NCI-H1694 (cell line): ENCODE measurements at places on chromosomes 13 and 19.

- DNase-seq = peak; percentile 32
Measured at GRCh38 chr13:43297967-43298678, 274.7 kb downstream of the DNAJC15 start.

GRCh38 chr19:28351761-28352160, 861.2 kb downstream of the UQCRFS1 start:
- no peak for DNase-seq

DNA sequence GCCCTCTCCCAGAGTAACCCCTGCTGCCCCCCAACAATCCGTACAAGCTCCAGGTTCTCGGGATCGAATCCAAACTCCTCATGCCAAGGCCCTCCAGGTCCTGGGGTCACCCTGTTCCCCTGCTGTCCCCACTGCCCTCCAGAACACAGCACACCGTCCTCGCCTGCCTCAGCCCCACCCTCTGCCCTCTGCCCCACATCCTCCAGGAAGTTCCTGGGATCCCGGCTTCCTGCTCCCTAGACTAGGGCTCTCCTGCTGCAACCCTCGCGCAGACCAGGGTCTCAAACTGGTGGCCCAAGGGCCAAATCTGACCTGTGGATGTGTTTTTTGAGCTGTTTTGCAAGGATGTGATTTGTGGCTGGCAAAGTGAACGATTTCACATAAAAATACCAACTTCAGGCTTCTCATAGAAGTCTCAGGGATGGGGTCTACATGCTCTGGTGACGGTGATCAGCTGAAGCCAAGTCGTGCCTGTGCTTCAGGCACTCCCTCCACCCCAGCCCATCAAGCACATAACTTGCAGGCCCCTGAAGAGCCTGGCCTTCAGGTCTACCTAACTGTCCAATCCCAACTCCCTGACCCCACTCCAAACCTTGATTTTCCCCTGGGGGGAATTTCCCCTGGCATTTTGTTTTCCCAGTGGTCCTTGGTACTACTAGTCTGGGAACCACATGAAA, 1.8 kb downstream of the RABAC1 start:
- DNase-seq = no peak

DNA sequence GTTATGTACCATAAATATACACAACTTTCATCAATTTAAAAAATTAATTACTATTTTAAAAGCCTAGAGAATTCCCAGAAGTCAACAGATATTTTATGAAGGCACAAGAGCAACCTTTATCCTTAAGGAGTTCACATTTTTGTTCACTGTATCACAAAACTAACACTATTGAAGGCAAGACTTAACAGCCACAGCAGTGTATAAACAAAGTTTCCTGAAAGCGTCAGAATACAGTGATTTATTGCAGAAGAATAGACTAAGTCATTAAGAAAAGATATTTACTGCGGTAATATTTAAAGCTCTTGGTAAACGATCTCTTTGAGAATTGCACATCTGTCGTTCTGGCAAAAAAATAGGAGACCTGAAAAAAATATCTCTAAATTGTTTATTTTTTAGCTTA, 419.3 kb upstream of the NBEA start:
- DNase-seq = no peak

DNA sequence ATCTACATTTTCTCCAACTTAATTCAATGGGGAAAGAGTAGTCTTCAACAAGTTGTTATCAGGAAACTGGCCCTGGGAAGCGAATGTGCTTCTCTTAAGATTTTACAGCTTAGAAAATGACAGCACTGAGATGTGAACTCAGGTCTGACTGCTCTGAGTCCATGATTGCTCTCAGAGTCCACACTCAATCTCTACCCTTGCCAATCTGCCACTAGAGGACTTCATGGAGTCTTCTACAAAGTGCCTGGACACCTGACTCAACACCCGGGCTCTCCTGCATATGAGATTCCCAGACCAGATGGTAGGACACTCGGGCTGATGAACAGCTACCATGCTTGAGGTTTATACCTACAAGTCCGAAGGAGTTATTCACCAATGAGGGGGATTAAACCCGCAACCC, 74.8 kb downstream of the ABCC4 start:
- no peak for DNase-seq

DNA sequence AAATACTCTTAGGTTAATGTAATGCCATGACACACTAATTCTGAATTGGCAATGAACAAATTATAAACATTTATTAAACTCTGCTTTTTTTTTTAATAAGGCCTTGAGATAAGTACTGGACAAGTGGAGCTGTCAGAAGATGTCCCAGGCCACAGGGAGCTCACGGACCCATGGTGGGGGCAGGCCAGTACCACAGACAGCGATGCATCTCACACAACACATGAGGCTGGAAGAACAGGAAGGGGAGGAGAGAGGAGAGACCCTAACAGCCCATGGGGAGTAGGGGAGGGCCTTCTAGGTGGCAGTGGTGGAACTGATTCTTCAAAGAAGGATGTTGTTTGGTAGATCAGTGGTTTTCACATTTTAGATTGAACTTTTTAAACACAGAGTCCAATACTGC, 128.4 kb downstream of the LHFPL6 start:
- no peak for DNase-seq

GRCh38 chr13:105994340-105994739, 541.1 kb downstream of the EFNB2 start:
- DNase-seq = no peak

DNA sequence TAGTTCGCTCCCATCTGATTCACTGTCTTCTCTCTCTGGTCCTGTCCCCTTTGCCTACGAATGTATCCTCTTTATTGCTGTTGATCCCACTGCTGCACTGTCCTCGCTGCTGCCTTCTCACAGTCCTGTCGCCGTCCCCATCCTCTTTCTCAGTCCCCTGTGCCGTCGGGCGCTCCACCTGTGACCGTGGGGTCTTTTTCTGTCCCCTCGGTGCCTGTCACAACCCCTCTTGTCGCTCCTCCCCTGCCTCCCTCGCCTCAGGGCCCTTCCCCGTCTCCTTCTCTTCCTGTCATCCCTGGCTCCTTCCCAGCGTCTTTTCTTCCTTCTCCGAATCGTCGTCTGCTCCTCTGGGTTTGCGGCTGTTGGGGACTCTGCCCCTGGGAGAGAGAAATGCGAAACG, 32.3 kb downstream of the SYT3 start:
- DNase-seq = no peak

- no peak for DNase-seq
Measured at GRCh38 chr19:46195104-46195503, 34.4 kb upstream of the IGFL1 start.

DNA sequence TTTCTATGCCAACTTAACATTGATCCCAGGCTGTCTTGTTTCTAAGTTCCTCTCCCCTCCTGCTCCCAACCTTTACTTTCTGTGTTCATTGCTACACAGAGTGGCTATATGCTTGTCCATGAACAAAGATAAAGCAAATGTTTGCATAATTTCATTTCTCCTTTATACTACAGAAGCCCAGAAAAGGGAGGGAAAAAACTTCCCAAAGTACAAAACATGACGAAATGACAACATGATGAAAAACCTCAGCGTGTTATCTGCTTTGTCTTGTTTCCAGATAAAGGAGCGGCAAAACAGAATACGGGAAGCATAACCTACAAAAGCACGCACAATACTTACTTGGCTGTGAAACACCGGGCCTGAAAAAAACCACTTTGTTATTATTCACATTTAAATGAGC, 336.8 kb downstream of the DNAJC15 start:
- DNase-seq = no peak

DNA sequence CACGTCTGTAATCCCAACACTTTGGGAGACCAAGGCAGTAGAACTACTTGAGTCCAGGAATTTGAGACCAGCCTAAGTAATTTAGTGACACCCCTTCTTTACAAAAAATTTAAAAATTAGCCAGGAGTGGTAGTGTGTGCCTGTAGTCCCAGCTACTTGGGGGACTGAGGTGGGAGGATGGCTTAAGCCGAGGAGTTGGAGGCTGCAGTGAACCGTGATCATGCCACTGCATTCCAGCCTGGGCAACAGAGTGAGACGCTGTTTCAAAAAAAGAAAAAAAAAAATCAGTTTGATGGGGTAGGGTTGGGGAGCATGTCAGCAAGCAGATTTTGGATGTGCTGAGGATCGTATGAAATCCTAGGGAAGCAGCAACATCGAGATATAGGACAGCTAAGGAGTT, 4.2 kb downstream of the CEACAM19 start:
- DNase-seq = no peak

GRCh38 chr13:59684105-59684504, 479.6 kb downstream of the DIAPH3 start:
- no peak for DNase-seq

GRCh38 chr19:11038511-11038910, 50.8 kb upstream of the LDLR start:
- DNase-seq = no peak

DNA sequence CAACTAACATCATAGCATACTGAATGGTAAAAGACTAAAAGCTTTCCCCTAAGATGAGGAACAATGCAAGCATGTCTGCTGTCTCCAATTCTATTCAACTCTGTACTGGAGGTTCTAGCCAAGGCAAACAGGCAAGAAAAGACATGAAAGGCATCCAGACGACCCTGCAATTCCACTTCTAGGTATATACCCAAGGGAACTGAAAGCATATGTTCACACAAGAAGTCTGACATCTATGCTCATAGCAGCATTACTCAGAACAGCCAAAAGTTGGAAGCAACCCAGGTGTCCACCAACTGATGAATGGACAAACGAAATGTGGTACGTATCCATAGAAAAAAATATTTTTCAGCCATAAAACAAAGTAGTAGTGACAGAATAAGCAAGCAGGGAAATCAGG, 39.1 kb downstream of the PEPD start:
- DNase-seq = no peak

DNA sequence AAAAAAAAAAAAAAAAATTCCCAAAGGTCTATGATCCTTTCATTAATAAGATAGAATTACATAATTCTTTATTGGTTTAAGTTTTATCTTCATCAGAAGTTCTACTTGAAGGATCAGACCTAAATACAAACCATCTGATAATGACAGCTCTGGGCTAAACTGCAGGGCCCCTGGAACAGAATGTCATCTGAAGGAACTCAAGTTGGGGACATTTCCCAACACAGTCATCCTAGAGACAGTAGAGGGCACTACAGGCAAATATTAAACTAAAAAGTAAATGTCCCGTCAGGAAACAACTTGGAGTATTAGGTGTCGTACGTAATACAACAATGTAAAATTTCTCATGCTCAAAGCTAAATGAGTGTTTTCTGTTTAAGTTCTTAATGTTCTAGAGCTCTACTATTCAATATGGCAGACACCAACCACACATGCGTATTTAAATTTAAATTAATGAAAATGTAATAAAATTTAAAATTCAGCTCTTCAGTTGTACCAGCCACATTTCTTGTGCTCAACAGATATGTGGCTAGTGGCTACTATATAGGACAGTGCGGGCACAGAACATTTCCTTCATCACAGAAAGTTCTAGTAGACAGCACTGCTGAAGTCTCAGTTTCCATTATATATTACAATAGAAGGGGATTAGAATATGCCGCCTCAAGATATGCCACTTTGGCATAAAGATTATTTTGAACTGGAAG, 21.8 kb upstream of the NAXD start:
- DNase-seq = peak; percentile 40

GRCh38 chr19:15321739-15322138, 10.6 kb downstream of the BRD4 start:
- no peak for DNase-seq

- no peak for DNase-seq
Measured at GRCh38 chr13:72763411-72763810, 18.3 kb downstream of the DIS3 start.

- no peak for DNase-seq
Measured at GRCh38 chr13:94323764-94324758, 155.4 kb downstream of the DCT start.

- DNase-seq = no peak
Measured at GRCh38 chr19:7921967-7922835, 2.1 kb downstream of the SNAPC2 start.

- no peak for DNase-seq
Measured at GRCh38 chr19:1154731-1155351, 19.2 kb downstream of the SBNO2 start.

GRCh38 chr19:18514800-18515682, 6.8 kb downstream of the ELL start:
- no peak for DNase-seq

DNA sequence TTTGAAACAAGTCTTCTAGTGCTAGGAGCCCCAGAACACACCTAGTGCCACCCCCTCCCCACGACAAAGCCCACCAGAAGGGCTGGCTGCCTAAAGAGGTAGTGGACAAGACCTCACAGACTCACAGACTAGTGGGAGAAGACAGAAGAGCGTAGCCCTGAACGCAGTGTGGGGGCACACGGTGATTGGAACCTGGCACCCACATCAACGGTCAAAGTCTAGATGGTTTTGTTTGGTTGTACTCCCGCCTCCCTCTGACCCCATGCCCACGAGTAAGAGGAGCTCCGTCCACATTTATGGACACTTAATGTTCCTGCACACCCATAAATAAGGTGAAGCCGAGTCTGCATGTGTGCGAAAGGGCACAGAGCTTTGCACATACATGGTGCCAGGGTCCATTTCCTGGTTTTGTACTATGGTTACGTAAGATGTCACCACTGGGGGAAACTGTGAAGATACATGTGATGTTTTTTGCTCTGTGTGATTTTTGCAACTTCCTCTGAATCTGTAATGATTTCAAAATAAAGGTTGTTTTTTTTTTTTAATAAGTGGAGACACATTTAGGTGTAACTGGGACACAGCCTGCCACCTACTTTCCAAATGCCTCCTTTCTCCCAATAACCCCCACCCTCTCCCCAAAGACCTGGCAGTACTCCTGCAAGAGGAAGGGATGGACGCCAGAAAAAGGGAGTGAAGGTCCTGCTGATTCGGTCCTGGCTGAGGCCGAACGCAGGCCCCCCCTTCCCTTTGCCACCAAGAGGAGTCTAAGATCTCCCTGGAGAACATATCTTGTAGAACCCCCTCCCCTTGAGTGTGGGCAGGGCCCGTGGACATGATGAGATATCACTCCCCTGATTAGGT, 72.8 kb downstream of the GNG7 start:
- no peak for DNase-seq

DNA sequence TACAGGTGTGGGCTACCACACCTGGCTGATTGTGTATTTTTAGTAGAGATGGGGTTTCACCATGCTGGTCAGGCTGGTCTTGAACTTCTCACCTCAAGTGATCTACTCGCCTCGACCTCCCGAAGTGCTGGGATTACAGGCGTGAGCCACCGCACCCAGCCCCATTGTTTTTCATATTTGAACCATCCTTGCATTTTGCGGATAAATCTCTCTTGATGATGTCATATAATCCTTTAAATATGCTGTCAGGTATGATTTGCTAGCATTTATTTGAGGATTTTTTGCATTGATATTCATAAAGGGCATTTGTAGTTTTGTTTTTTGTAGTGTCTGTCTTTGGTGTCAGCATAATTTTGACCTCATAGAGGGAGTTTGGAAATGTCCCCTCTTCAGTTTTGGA, 5.7 kb downstream of the ZNF101 start:
- DNase-seq = no peak

DNA sequence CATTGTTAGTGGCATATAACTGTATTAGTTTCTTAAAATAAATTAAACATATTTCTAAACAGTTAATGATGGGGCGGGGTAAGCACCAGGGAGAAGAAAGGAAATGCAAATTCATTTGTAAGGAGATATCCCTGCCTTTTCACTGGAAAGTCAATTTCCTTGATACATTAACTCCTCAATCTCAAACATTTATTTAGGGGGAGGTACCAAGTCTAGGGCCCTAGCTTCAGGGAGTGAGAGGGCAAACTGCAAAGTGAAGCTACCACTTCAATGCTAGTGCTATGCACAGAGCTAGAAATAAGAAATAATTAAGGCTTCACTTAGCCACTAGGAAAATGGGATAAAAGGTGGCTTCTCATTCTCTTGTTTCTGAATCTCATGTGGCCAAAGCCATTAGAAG, 115.3 kb upstream of the FNDC3A start:
- no peak for DNase-seq
